GM04503 (cell line): ENCODE measurements at places on chromosomes 4 and X.

- DNase-seq, result no peak
Observed at GRCh38 chrX:108439961-108440696, 491 bp downstream of the COL4A5 start.

- no peak for DNase-seq
Observed at GRCh38 chrX:24151513-24151912, 2.0 kb downstream of the ZFX start.

GRCh38 chr4:8004066-8004465, 64.4 kb upstream of the AFAP1 start:
- DNase-seq, result no peak

- DNase-seq, result no peak
Observed at GRCh38 chr4:66633477-66633876, 911.8 kb downstream of the CENPC start.

- DNase-seq, result no peak
Observed at GRCh38 chr4:143712155-143712550, 11.7 kb upstream of the FREM3 start.

GRCh38 chrX:142831961-142832530, 193.7 kb upstream of the SPANXN4 start:
- DNase-seq, result no peak

DNA sequence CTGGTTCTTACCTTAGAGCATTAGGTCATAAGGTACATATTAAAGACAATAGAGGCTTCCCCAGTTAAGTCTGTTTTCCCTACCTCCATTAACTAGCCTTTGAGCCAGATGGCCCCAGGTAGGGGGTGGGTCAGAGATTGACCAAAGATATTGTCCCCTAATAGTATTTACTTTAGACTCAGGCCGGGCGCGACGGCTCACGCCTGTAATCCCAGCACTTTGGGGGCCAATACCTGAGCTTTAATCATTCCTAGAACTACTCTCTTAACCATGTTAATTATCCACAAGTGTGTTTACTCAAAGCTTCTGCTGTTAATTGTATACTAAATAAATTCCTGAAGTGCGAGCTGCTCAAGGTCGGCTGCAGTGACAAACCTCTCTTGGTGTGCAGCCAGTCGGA, 28.0 kb upstream of the AMBN start:
- DNase-seq, result no peak

GRCh38 chr4:156347412-156348075, 393.9 kb upstream of the CTSO start:
- DNase-seq, result no peak

GRCh38 chr4:155079871-155080270, 128.6 kb upstream of the NPY2R start:
- no peak for DNase-seq

- no peak for DNase-seq
Observed at GRCh38 chrX:19100586-19100985, 21.7 kb downstream of the ADGRG2 start.

DNA sequence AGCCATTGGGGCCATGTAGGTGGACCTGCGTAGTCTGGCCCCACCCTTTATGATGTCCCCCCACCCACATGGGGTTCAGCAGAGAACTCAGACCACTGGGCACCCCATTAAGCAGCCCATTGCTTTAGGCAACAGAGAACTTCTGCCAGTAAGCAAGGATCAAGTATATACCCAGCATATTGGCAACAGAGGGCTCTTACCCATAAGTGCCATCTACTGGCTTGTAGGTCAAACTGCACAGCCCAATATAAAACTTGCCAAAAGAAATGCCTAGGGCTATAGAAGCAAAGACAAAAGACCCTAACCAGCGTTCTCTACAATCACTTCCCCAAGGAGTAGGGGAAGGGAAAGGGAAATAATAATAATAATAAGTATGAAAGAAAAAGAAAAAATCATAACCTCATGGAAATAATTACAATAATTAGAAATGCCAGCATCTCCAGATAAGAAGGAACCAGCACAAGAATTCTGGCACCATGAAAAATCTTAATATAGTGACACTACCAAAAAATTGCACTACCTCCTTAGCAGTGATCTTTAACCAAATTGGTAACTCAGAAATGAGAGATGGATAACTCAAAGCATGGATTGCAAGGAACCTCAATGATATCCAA, 1090.7 kb downstream of the FAT4 start:
- no peak for DNase-seq

DNA sequence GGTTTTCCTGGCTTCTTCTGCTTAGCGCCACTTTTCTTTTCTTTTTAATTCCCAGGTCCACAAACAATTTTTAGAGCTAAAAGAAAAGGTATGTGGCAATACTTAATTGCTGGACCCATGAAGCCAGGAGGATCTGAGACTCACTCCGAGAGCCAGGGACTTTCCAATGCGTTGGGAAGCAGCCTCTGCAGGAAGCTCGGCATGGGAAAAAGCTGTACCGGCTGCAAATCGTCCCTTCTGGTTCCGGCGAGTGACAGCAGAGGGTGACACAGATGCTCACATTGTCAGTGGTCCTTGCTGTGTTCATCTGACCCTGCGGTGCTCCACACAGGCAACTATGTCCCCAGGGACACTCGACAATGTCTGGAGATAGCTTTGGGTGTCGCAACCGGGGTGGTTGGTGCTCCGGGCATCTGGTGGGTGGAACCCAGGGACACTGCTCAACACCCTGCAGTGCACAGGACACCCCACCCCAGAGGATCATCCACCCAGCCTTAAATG, 164.0 kb downstream of the PRKX start:
- DNase-seq, result no peak

DNA sequence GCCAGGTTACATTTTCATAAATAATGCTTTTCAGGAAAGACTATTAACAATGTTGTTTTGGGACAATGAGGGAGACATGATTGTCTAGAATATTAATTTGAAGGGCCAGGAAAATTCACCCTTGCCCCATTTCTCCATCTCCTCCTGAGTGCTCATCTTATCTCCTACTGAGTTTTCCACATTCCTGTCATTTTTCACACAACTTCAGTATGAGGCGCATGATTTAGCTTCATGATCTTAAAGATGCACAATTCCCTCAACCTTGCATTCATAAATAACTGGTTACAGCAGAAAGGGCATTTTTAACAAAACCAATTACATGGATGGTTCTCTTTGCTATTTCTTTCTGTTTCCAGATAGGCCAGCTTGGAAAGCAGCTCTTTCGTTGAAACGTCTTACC, 1699.2 kb upstream of the IGFBP7 start:
- no peak for DNase-seq

GRCh38 chr4:157787618-157788017, 385.2 kb downstream of the GASK1B start:
- DNase-seq, result no peak

GRCh38 chr4:64718091-64718490, 308.8 kb upstream of the TECRL start:
- DNase-seq, result no peak
